ENCODE measurements at places on chromosomes 7 and 10. TPM values are rescaled to one million over a fixed set of nuclear protein-coding genes. Genes with fewer than 3 reads are reported as not detected.

DNA sequence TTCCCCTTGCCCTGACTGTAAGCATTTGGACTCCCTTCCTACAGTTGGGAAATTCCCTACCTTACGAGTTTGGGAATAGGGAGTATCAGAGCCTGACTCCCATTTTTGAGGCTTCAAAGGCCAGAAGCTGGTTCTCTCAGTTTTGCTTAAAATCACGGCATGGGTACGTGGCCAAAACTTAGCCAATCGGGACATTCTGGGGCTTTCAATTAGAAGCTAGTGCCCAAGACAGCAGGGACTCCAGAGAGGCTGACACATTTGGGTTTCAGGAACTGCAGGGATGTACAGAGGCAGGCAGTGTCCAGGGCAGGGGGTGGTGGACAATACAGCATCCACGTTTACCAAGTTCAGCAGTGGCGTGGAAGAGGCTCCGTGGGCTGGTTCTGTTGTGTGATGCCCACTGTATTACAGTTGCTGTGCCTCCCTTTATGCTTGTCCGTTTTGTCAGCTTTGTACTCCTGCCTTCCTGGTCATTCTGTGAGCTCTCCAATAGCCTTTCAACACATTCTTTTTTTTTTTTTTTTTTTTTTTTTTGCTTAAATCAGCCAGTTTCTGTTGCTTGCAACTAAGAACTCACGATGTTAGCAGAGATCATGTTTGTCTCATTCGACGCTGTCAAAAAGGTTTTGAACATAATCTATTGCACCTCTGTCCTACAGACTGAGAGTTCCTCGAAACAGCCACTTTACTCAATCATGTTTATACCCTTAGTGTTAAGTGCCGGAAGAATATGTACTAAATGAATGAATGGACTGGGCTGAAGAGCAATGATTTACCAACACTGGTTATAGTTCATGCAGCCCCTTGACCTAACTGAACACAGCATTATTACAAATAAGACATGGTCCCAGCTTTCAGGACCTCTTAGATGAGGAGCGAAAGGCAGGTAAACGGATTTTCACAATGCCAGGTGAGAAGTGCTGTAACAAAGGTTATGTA is 1.1 kb downstream of the GGCT start:
- DNase-seq, result no peak
- peak overlapping the region; percentile 13 for H3K27ac ChIP-seq
- peaks cover 28% of the 10 kb centered on the region for H3K4me1 ChIP-seq

GRCh38 chr7:150955519-150956394 is 22.4 kb downstream of the KCNH2 start:
- no peaks in the 10 kb centered on the region for H3K27me3 ChIP-seq
- H3K4me3 ChIP-seq, result no peak overlapping the region
- peaks cover 4% of the 10 kb centered on the region for H3K36me3 ChIP-seq
- H3K4me1 ChIP-seq, result peaks cover 7% of the 10 kb centered on the region
- peak; percentile 60 for DNase-seq

DNA sequence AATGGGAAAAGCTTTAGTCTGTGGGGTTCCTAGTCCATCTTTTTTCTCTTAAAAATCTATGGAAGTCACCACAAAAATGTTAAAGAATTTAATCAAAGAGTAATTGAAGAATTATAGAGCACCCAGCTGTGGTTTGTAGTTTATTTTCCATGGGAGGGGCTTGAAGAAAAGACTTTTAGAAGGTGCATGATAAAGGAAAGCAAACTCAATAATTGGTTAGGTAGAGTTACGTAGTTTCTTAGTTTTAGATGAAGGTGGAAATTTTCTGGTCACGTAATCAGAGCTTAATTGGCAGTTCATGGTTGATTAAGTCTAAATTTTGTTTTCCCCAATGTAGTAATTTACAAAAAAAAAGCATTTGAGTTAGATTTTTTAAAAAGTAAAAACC is 724 bp downstream of the ZNF107 start:
- H3K36me3 ChIP-seq, result peaks cover 29% of the 10 kb centered on the region
- DNase-seq, result no peak
- peak overlapping the region; percentile 91 for H3K4me3 ChIP-seq
- peaks cover 12% of the 10 kb centered on the region for H3K4me1 ChIP-seq

DNA sequence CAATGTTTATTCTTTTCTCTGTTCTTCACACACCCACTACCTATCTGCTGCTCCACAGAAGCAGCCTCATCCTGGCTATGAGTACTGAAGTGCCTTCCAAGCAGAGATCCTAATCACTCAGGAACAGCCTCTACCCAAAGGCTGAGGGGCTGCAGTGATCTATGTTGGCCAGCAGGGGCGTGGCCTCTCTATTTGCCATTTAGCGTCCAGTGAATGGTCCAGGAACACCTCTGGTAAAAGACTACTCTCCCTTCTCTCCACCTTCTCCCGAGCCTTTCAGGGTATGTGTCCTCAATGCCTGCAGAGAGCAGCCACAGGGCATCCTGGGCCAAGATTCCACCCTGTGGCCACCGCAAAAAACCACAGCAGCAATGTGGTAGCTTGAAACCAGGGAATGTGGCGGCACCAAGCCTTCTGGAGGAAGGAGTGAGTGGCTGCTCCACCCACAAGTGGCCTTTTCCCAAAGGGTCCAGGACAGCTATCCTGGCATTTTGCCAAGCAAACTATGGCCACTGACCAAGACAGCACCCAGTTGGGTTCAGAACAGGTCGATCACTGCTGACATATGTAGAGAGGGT is 70.9 kb downstream of the SYPL1 start:
- peaks cover 23% of the 10 kb centered on the region for H3K4me1 ChIP-seq
- H3K27me3 ChIP-seq, result no peaks in the 10 kb centered on the region
- peak; percentile 72 for DNase-seq

DNA sequence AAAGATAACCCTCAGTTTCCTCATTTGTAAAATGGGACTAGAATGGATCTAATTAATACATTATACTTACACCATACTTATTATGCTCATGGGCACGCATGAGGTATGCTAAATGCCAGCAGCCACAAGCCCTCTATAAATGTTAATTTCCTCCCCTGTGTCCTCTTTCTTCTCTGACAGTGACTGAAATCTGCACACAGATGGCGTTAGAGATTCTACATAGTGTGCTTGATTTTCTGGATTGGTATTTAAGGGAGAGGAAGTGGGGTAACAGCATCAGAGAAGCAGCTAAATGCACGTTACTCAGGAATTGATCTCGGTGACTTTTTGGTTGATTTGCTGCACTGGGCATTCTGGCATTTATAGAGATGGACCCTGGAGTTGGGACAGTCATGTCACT is 568.5 kb downstream of the CALN1 start:
- H3K4me3 ChIP-seq, result no peak overlapping the region
- no peaks in the 10 kb centered on the region for H3K27me3 ChIP-seq
- no peak for DNase-seq
- peaks cover 9% of the 10 kb centered on the region for H3K4me1 ChIP-seq

DNA sequence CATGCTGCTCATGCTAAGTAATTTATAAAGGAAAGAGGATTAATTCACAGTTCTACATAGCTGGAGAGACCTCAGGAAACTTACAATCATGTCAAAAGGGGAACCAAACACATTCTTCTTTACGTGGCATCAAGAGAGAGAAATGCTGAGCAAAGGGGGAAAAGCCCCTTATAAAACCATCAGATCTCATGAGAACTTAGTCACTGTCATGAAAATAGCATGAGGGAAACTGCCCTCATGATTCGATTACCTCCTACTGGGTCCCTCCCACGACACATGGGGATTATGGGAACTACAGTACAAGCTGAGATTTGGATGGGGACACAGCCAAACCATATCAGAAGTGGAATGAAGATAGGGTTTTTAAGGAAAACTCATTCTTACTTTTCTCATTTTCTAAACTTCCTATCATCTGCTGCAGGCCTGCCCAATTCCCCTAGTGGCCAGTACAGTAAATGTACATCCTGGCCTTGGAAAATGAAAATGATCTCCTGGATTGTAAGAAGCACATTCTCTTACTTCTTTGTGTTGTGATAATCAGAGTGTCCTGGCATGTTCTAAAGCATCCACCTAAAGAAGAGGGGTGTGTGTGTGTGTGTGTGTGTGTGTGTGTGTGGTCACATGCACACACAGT is 421.5 kb downstream of the LRMDA start:
- no peak overlapping the region for H3K27ac ChIP-seq
- no peak overlapping the region for H3K4me3 ChIP-seq
- peaks cover 12% of the 10 kb centered on the region for H3K36me3 ChIP-seq

- no peak for DNase-seq
- H3K27me3 ChIP-seq, result peaks cover 42% of the 10 kb centered on the region
- H3K4me3 ChIP-seq, result peak overlapping the region; percentile 65
- peaks cover 51% of the 10 kb centered on the region for H3K4me1 ChIP-seq
- H3K36me3 ChIP-seq, result no peaks in the 10 kb centered on the region
Measured at GRCh38 chr10:71211775-71212317, 524 bp upstream of the UNC5B start.

- no peak overlapping the region for H3K27ac ChIP-seq
- H3K36me3 ChIP-seq, result no peaks in the 10 kb centered on the region
- no peaks in the 10 kb centered on the region for H3K27me3 ChIP-seq
Measured at GRCh38 chr7:159067576-159068487, 76.8 kb downstream of the VIPR2 start.

DNA sequence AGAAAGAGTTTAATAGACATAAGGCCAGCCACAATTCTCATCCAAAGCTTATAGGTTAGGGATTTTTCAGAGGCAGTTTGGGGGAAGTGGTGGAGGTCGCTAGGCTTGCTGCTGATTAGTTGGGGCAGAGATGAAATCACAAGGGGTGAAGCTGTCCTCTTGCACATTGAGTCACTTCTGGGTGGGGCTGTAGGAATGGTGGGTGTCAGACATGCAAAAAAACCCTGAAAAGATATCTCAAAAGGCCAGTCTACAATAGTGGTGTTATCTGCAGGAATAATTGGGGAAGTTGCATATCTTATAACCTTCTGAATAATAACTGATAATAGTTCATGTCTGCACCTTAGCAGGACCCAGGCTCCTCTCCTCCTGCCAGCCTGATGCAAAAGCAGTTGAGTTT is 2.1 kb downstream of the FAM24B start:
- peaks cover 15% of the 10 kb centered on the region for H3K36me3 ChIP-seq
- H3K4me1 ChIP-seq, result peaks cover 74% of the 10 kb centered on the region
- no peak for DNase-seq
- H3K4me3 ChIP-seq, result peak overlapping the region; percentile 77
- H3K27me3 ChIP-seq, result peaks cover 33% of the 10 kb centered on the region
- H3K27ac ChIP-seq, result peak overlapping the region; percentile 91

The TNS3 gene
- 28.3 TPM for total RNA-seq

The C10orf105 gene
- total RNA-seq, result 0.48 TPM

Measured in WTC11 (cell line).